SK-N-MC (cell line): ENCODE measurements at places on chromosomes 4 and X.

DNA sequence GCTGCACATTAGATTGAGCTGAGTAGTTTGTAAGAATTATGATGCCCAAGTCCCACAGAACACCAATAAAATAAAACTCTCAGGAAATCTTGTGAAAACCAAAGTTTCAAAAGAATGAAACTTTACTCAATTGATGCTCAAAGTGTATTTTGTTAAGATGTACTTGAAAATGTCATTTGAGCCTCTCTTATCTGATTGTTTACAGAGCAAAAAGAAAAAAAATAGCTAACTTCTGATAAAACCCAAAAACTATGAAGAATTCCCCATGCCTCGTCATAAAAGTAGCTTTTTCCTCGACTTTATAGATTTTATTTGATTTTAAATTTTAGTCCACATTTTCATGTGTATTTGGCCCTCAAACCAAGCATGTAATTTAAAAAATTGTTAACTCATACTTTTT, 521.5 kb upstream of the FTHL17 start:
- DNase-seq = no peak

DNA sequence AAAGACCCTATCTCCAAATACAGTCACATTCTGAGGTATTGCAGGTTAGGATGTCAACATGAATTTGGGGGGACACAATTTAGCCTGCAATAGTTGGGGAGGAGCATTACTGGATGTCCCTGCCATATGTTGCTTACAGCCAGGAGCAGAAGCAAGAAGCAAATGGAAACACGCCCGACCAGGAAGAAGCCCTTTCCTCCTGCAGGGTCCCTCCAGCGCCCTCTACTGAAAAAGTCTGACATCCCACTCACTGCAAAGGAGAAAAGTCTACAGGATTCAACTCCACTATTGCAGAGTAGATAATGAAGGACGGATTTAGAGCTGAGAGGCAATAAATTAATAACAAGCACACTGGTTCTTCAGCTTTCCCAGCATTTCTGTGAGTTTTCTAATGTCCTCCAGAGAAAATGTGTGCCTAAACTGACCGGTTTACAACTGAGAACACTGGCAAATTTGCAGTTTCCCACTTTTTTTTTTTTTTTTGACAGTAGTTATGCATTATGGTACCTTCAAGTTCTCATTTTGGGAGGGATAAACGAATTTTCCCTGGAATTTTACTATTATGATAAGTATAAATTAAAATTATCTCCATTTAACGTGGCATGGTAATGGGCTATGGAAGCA, 31.7 kb downstream of the COQ2 start:
- DNase-seq = peak; percentile 42

GRCh38 chr4:162115333-162115732, 48.5 kb downstream of the FSTL5 start:
- DNase-seq = no peak

DNA sequence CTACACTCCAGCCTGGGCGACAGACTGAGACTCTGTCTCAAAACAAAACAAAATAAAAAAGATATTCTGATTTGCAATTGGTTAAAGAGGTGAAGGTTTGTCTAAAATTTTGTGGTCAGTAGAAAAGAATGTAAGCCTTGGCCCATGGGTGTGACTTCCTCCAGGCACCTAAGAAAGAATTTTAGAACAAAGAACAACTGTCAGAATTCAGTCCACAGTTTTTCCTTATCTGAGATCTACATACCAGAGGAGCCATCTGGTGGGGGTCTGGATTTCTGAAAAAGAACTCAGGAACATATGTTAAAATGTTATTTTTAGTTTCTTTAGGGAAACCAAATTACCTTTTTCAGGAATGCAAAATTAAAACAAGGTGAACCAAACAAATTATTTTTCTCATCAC, 434.1 kb downstream of the ANKRD50 start:
- DNase-seq = no peak

GRCh38 chrX:152313529-152314302, 137.4 kb downstream of the GABRA3 start:
- no peak for DNase-seq

DNA sequence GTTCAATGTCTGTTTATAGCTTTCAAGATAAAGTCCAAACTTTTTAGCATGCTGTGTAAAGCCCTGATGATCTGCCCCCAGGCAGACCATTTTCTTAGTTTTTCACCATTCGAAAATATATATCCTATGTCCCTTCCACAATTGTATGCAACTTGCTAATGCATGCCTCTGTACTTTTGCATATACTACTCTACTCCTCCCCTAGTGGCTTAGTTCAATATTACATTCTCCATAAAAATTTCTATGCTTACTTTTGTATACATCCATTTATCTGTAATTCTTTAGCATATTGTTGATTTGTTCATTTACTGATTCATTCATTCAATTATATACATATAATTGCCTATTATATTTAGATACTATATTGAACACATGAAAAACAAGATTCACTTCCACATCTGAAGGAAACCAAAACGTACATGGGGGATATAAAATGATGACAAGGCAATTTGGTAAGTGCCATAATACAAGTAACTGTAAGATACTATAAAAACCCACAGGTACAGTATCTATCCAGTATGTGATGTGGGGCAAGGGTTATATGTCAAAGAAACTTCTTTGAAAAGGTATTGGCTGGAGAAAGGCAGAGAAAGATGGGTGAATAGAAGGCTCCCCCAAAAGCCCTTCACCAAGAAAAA, 902.5 kb downstream of the FAM133A start:
- no peak for DNase-seq

DNA sequence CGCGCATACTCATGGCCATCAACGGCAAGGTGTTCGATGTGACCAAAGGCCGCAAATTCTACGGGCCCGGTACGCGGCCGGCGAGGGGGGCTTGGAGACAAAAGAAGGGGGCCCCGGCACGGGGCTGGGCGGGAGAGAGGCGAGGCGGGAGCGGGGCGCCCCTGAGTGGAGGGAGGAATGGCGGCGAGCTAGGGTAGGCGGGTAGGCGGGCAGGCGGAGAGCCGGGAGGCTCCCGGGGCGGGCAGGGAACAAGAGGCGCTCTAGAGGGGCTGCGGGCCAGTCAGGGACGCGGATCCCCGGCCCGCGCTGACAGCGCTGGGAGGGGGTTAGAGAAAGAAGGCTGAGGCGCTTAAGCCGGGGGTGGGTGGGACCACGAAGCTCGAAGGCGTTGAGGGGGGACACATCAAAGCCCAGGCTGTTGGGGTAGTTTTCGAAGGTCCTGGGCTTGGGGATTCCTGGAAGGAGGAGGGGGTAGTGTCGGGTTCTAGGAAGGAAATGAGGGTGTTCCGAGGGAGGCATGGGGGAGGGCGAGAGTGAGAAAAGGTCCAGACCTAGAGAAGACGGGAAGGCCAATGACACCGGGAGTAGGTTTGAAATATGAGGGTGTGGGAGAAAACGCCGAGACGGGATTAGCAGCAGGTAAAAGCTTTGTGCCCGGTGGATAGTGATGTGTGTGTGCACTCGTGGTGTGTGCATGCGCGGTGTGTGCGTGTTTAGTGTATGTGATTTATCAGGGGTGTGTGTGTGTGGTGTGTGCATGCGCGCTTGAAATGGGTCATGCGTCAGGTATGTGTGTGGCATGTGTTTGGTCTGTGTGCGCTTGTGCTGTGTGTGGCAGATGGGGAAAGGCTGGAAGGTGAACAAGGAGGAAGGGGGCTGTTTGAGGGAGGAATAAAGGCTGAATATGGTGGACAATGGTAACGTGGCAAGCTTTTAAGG, 807 bp downstream of the PGRMC1 start:
- no peak for DNase-seq

DNA sequence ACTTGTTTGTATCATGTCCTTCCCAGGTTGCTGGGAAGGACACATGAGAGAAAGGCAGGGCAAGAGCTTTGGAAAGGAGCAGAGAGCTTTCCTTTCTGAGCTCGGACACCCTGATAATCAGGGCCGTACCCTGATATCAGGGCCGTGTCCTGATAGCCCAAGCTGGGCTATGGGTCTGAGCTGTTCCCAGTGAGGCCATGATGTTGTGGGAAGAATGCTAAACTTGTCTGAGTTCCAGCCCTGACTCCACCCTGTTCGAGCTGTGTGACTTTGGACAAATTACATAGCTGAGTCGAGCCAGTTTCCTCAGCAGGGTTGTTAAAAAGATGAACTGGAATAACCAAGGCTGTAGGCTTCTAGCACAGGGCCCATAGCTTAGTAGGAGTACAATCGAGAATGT, 3.3 kb upstream of the CXCR3 start:
- no peak for DNase-seq

DNA sequence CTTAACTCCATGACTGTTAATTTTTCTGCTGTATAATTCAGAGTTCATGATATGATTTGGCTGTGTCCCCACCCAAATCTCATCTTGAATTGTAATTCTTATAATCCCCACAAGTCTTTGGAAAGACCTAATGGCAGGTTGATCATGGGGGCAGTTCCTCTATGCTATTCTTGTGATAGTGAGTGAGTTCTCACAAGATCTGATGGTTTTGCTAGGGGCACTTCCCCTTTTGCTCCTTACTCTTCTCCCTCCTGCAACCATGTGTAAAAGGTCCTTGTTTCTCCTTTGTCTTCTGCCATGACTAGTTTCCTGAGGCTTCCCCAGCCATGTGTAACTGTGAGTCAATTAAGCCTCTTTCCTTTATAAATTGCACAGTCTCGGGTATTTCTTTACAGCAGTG, 1751.9 kb downstream of the ARAP2 start:
- DNase-seq = no peak

DNA sequence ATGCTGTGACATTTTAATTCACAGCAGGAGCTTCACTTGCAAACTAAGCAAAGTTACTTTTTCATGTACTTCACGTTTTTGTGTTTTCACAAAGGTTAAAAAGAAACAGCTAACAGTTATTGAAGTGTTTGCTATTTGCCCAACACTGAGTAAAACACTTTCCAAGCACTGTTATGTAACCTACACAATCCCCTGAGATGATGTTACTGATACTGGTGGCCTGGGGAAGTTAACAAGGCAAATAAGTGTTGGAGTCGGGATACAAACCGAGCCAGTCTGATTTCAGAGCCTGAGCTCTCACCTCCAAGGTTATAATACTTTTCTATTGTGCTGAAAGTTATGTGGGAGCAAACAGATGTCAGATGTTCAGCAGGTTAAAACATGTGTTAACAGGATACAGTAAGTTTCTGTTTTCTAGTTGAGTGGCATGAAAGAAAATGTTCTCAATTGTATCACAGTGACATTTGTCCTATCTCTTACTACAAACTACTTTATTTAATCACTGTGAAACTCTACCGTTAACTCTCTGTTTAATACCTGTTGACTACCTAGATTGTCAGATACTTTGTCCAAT, 3.9 kb upstream of the CXCL13 start:
- DNase-seq = no peak

DNA sequence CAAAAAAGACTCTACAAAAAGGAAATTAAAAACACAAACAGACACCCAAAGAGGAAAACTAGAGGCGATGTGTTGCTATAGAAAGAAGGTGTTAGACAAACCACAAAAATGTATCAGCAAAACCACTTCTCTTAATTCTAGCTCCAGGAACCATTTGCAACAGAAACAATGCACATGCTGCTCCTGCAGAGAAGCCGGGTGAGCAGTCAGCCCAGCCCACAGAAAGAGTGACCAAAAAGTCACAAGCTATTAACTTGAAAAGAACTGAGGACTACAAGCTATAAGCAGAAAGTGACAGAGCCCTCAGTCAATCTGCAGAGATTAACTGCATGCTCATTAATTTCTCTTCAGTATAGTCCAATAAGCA, 96.2 kb upstream of the KLHL13 start:
- no peak for DNase-seq

DNA sequence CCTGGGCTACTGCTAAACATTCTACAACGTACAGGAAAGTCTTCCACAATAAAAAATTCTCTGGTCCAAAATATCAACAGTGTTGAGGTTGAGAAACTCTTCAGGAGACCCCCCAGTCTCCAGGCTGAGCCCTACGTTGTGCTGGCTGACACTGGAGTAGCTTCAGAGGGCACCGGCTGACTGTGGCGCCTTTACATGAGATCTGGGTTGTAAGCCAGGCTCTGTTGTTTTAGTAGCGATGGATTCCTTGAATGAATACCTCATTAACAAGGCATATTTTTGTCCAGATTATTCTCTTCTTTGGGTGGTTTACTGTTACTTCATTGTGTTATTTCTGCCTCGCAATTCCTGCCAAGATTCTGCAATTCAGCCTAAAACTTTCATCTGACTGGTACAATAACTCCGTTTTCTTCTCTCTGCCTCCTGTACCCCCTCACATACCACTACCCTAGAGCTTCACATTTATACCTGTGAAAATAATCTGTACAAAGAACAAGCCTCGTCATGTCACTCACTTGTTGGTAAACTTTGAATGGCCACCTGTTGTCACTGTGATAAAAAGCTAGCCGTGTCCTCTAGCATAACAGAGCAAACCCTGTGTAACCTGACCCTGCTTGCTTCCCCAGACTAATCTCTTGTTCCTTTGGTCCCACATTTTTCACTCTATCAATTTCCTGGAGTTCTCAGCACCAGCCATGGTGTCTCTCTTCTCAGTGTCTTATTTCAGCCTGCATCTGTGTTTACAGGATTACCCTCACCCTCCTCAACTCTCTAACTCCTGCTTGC, 1476.1 kb upstream of the TENM3 start:
- no peak for DNase-seq

DNA sequence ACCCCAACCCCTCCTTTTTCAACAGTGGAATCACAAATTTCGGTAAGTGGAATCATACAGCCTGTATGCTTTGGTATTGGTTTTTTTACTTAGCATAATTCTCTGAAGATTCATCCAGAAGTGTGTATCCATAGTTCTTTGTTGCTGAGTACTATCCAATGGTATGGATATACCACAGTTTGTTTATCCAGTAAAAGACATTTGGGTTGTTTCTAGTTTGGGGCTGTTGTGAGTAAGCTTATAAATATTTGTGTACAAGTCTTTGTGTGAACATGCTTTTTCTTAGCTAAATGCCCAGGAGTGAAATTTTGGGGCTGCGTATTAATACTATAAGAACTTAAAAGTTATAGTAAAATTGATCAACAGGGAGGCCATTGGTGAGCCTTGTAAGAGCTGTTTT, 57.5 kb upstream of the GC start:
- no peak for DNase-seq

- DNase-seq = no peak
These were observed 236.1 kb upstream of the EDNRA start for GRCh38 chr4:147244786-147245185.

DNA sequence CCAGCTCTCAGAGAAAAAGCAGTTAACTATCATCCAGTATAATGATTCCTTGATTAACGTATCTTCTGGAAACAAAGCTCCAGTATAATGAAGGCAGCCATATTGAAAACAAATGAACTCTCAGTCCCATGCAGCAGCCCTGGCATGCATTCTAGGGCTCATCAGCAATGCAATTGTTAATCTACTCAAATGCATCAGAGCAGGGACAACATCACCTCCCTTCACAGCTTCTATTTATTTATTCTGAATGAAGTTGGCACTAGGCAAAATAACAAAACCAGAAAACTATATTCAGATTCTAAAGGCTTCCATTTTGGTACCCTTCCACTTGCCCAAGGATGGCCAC, 11.4 kb downstream of the SH3D19 start:
- no peak for DNase-seq

- no peak for DNase-seq
These were observed 907.1 kb downstream of the RPA4 start for GRCh38 chrX:97790850-97791249.

GRCh38 chrX:119041175-119041574, 31.6 kb upstream of the CT47C1 start:
- DNase-seq = no peak

GRCh38 chrX:148466292-148466691, 34.1 kb upstream of the AFF2 start:
- no peak for DNase-seq

- DNase-seq = no peak
These were observed 21.7 kb upstream of the DCLK2 start for GRCh38 chr4:150056569-150056968.
